ENCODE measurements at places on chromosomes 2 and 18.

GRCh38 chr2:22692746-22693145 is 692.2 kb upstream of the KLHL29 start:
- DNase-seq: no peak

DNA sequence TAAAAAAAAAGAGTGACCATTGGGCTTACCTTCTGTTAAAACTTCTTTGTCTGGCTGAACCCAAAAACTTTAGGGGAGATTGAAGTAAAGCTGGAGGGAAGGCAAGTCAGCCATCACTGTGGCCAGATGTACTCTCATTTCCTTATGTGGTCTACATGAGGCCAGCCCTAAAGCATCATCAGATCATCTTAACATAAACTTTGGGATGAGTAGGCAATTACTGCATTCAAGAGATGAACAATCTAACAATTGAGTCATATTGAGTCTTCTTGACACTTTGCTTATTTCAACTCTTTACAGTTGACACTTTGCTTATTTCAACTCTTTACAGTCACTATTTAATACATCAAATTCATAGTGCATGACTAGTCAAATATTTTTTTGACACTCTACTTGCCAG is 155.6 kb downstream of the QPCT start:
- no peak for DNase-seq

DNA sequence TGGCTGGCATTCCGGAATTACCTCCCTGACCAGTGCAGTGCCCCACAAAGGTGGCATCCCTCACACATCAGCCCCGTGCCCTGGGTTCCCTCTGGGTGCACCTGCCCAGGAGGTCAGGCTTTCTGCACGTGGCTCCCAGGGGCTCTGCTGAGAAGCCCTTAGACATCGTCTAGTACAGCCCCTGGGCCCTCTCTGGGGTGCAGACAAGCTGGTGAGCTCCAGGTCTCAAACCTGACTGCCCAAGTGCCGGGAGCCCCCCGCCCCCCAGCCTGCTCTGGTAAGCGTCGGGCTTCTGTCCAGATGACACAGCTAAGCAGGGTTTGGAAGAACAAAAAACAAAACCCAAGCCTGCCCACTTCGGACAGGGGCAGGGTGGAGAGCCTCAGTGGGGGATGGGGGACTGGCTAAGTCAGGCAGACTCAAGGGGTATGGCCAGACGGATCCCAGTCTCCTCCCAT is 20.2 kb downstream of the TWIST2 start:
- DNase-seq: no peak

- DNase-seq: no peak
These were observed 144.7 kb downstream of the GLI2 start for GRCh38 chr2:120880381-120880780.

- DNase-seq: no peak
These were observed 185.3 kb downstream of the PRKCE start for GRCh38 chr2:45836740-45837139.

- DNase-seq: no peak
These were observed 78.6 kb downstream of the ANKRD44 start for GRCh38 chr2:197232010-197232409.

DNA sequence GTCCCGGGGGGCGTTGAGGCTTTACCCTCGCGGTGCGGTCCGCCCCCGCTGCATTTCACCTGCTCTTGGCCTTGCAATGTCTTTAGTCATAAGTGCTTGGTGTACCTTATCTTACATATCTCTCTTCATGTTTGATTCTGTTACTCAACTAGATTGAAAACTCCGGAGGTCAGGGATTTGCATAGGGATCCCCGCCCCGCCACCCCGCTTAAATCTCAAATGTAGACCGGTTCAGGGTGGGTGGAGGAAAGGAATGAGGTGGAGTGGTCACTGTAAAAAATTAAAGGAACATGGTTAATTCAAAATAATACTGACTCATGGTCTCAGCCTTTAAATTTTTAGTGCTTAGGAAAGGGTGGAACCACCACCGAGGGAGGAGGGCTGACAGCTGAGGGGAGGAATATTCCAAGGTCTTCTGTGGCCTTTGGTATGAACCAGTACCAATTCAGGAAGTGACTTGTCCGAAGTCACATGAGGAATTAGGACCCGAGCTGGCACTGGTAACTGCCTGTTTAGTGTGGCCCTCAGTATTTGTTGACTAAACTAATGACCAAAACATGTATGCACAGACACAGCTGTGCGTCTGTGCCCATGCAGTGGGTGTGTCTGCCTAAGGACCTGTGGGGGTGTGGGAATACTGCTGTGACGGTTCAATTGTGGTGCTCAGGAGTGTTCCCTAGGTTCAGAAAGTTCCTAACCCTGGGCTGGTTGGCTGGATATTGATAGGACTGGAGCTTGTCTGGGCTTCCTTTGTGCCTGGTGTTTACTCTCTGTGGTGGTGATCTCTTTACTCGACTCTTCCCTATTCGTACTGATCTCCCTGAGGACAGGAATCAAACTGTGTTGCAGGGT is 1.0 kb downstream of the PLEKHB2 start:
- peak; percentile 77 for DNase-seq

DNA sequence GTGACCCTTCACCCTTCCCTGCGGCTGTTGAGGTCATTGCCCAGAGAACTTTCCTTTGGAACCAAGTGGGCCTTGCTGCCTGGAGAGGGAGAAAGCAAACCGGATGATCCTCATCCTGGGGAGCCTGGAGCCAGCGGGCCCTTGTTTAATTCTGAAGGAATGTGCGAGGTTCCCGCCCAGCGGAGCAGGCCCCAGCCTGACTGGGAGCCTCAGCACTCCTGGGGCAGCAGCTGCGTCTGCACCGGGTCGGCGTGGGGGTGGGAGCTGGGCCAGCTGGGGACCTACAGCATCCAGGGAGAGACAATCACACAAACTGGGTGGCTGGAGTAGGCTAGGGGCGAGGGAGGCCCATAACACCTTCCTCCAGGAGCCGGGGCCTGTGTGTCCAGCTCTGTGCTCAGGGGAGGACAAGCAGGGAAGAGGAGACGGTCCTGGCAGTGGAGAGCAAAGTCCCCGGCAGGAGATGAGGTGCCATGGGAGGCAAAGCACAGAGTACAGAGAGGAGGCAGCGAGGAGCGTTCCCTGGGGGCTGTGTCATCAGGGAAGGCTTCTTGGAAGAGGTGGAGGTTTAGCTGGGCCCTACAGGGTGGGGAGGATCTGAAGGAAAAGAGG is 61.9 kb upstream of the HAAO start:
- DNase-seq: peak; percentile 21

- DNase-seq: no peak
These were observed 407.6 kb downstream of the DSEL start for GRCh38 chr18:67108894-67109293.

GRCh38 chr2:177748360-177748759 is 324.2 kb downstream of the PDE11A start:
- DNase-seq: no peak

GRCh38 chr2:127465258-127465657 is 47.0 kb downstream of the PROC start:
- DNase-seq: no peak

DNA sequence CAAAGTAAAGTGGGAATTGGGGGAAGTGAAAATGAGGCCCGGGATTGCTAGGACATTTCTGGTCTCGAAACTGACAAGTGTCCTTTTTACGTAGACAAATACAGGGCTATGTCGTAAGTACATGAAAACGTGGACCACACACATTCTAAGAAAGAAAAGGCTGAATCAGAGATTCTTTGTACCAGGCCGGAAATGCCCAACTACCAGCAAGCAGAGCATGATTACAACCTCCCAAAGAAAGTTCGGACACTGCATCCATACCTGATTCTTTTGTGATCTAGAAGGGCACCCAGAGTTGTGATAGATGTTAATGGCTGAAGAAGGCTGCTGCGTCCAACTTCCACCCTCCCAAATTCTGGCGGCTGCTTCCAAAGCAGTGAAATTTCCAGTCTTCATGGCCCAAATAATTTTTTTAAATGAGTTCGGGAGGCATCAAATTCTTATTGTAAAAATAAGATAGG is 1.7 kb downstream of the RBMS1 start:
- peak; percentile 20 for DNase-seq

DNA sequence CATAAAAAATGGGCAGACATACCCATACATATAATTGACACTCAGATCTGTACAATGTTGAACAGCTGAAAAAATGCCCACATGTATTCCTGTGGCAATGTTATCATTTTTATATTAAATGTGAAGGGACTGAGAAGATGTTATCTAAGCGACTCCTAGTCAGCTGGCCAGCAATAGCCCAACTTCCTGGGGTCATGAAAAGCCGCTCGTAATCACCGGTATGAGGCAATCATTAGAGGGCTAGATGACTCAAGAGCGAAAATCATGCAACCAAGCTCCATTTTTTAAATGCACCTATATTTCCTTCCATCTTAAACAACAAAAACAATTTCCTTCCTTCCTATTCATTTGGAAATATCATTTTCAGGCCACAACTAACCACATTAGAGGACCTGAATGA is 274.6 kb upstream of the CCDC68 start:
- no peak for DNase-seq
